ENCODE measurements at places on chromosomes 2 and 18.

- ATAC-seq = no peak
Measured at GRCh38 chr18:62912885-62913284, 197.5 kb downstream of the PHLPP1 start.

GRCh38 chr2:158619496-158619895 is 162.7 kb downstream of the PKP4 start:
- ATAC-seq = no peak

- no peak for ATAC-seq
Measured at GRCh38 chr2:234517971-234518370, 21.1 kb upstream of the ARL4C start.

DNA sequence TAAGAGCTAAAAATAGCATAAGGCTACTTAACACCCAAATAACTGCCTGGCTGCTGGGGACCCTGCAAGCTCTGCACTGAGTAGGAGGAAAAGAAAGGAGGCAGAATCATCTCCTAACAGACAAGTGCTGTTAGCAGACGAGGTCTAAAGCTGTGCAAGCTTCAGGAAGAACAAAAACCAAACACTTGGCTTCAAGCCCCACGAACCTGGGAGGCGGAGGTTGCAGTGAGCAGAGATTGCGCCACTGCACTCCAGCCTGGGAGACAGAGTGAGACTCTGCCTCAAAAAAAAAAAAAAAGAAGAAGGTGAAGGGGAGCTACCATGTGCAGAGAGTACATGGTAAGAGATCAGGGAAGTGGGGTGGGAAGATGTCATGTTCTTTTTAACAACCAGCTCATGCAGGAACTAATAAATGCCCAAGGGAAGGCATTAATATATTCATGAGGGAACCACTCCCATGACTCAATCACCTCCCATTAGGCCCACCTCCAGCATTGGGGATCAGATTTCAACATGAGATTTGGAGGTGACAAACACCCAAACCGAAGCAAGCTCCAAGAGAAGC is 28.8 kb upstream of the INO80C start:
- ATAC-seq = no peak

- no peak for ATAC-seq
Measured at GRCh38 chr2:198053148-198053547, 248.8 kb downstream of the PLCL1 start.

GRCh38 chr2:28622101-28622499 is 126.2 kb downstream of the PLB1 start:
- ATAC-seq = no peak
